ENCODE measurements at places on chromosomes 16 and 17.

DNA sequence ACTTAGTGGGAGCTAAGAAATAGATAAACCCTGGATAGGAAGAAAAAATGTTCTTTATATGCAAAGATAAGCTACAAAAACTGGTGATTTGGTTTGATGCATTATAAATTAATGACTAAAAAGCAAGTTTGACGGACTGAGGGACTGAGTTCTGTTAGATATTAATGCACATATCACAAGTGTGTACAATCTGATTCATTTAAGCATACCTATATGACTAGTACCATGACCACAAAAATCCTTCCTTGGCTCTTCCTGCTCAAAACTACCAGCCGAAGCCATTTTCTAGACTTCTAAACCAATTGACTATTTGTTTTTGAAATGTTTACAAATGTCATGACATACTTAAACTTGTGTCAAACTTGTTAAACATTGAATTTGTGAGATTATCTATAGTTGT, 374.5 kb upstream of the MON1B start:
- DNase-seq, result no peak

DNA sequence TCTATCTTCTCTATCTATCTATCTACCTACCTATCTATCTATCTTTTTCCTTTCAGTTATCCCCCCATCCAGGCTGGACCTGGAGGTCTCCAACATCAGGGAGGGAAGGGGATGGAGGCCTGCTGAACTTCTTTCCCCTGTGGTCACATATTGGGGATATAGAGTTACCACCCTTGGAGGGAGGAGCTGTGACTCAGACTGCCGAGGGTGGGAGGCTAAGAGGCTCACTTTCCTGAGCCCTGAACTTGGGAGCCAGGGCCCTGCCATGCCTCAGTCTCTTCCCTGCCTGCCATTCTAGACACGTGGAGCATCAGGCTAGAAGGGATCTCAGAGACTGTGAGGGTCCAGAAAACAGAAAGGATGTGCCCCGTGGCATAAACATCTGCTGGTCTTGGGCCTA, 8.4 kb downstream of the LRRC3C start:
- no peak for DNase-seq

DNA sequence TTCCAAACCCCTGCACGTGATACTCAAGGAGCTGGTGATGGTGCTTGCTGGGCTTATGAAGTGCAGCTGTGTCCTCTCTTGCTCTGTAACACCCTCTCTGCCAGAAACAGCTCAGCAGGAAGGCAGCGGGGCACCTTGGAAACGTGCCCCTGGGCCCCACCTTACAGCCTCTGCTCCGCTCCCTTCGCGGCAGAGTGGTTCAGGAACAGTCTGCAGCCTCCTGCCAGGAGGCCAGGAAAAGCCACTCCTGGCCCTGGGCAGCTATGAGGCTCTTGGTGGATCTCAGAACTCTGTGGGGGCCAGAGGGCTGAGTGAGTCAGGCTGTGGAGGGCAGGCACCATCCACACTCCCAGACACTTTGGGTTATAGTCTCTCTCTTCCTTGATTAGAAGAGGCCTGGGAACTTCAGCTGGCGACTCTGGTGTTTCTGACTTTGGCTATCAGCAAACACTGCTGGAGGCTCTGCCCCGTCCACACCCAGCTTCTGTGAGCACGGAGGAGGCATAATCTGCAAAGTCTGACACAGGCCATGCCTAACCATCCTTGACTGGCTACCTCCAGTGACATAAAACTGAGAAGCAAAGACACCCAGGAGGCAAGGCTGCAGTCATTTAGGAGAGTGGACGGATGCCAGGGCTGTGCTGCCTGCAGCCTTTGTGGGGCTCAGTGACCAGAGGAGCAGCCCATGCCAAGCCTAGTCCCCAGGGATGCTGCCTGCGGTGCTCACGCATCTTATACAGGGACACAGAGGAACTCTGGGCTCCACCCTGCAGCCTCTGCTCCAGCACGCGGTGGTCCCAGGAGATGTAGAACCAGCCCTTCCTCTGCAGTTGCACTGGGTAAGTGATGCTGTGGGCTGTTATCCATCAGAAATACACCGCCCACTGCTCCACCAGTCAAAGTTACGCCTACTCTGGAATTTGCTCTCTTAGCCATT, 65.3 kb downstream of the METRNL start:
- no peak for DNase-seq

DNA sequence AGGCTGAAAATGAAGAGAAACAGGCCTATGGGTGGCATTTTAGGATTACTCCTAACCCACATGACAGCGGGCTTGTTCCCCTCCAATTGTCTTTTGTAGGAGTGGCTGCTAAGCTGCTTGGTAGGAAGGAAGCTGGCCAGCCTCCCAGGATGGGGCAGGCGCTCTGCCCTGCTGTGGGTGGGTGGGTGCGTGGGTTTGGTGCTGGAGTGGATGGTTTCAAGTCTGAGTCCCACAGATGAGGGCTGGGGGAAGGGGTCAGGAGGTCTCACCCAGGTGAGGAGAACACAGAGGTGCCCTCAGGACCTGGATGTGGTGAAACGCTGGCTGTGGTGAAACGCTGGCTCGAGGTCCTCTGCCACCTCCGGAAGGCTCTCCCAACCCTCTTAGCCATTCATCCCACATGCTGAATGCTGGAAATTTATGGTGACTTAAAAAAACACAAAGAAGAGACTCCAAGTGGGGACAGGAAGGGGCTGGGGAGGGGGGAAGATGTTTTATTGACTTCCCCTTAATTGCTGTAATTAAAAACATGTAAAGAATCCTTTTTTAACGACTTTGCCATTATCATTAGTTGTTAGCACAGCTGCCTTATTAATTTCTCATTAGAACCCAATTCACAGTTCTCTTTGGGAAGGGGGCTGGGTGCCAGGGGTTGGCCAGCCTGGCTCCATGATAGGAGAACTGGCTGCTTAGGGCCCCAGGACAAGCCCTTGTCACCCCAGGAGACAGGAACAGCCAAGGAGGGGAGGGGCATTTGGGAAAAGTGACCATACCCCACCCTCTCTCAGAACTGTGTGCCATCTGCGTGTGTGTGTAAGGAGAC, 153.5 kb upstream of the CDC42EP4 start:
- no peak for DNase-seq

- no peak for DNase-seq
Observed at GRCh38 chr16:20798364-20798763, 7.9 kb downstream of the ERI2 start.

- no peak for DNase-seq
Observed at GRCh38 chr17:43750153-43750552, 8.4 kb downstream of the SOST start.

DNA sequence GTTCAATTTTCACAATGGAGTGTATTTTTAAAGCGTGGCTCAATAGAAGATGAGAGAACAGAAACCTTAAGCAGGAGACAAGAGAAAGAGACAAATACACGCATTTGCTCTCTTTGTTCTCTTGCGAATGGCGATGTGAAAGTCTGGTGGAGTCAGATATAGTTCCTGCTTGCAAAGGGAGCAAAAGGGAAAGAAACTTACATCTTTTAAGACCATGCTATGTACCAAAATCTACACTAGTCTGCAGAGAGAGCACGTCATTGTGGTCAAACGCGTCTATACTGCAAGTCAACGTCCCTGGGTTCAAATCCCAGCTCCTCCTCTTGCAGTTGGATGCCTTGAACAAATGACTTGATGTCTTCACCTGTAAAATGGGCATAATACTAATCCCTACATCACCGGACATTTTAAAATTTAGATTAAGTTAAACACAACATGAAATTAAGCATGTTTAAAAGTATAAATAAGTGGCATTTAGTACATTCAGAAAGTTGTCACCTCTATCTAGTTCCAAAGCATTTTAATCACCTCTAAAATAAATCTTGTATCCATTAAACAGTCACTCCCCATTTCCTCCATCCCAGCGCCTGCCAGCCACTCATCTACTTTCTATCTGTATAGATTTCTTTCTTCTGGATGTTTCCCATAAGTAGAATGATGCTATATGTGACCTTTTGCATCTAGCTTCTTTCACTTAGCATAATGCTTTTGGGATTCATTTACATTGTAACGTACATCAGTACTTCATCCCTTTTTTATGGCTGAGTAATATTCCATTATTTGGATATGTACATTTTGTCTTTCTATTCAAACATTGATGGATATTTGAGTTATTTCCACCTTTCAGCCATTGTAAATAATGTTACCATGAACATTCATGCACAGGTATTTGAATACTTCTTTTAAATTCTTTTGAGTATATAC, 406.9 kb downstream of the TMEM114 start:
- DNase-seq, result no peak

DNA sequence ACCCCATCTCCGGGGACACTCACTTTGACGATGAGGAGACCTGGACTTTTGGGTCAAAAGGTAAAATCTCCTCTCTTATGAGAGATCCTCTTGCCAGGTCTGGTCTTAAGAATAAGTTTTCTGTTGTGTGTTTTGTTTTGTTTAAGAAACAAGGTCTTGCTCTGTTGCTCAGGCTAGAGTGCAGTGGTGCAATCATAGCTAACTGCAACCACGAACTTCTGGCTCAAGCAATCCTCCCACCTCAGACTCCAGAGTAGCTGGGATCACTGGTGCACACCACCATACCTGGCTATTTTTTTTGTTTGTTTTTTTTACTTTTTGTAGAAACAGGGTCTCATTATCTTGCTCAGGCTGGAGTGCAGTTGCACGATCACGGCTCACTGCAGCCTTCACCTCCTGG, 4.1 kb downstream of the MMP25 start:
- DNase-seq, result no peak

Measured in GM13977 (cell line).